SHP77 treated with DMSO at 0.1 percent for 48 hours (cell line): ENCODE measurements at places on chromosomes 7 and 10.

- no peak for DNase-seq
Observed at GRCh38 chr10:100660945-100661344, 84.4 kb upstream of the PAX2 start.

GRCh38 chr7:71453630-71454029, 321.7 kb downstream of the GALNT17 start:
- DNase-seq = no peak

DNA sequence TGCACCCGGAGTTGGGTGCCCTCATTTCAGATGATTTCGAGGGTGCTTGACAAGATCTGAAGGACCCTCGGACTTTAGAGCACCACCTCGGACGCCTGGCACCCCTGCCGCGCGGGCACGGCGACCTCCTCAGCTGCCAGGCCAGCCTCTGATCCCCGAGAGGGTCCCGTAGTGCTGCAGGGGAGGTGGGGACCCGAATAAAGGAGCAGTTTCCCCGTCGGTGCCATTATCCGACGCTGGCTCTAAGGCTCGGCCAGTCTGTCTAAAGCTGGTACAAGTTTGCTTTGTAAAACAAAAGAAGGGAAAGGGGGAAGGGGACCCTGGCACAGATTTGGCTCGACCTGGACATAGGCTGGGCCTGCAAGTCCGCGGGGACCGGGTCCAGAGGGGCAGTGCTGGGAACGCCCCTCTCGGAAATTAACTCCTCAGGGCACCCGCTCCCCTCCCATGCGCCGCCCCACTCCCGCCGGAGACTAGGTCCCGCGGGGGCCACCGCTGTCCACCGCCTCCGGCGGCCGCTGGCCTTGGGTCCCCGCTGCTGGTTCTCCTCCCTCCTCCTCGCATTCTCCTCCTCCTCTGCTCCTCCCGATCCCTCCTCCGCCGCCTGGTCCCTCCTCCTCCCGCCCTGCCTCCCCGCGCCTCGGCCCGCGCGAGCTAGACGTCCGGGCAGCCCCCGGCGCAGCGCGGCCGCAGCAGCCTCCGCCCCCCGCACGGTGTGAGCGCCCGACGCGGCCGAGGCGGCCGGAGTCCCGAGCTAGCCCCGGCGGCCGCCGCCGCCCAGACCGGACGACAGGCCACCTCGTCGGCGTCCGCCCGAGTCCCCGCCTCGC, at the start of gene EGFR:
Gene EGFR (plus strand): TSS at position 657 of the 830 bp plus-strand sequence. CDS start 261 bp downstream, outside the sequence.
- DNase-seq = no peak

DNA sequence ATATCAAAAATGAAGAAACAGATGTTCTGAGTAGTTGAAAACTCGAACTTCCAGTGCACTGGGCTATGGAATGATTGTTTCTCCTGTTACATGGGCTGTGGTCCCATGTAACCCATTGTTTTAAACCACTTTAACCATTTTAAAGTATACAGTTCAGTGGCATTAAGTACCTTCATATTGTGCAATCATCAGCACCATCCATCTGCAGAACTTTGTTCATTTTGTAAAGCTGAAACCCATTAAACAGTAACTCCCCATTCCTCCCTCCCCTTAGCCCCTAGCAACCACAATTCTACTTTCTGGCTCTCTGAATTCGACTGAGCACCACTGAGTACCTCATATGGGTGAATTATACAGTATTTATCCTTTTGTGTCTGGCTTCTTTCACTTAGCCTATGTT, 217.4 kb downstream of the LRMDA start:
- DNase-seq = no peak

- DNase-seq = peak; percentile 42
Observed at GRCh38 chr7:112646783-112647182, 143.4 kb downstream of the TMEM168 start.

DNA sequence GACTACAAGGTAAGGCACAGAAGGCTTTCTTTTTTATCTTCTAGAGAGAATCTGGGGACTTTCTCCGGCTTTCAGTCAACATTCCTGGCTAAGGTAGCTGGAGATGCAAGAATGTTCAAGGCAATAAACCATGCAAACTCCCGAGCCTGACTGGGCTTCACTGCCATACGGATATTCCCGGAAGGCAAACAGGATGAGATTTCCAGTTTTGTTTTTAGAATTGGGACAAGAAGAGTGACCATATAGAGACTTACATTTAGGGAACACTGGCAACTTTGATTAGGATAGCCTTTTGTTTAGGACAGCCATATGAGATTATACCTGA, 269 bp downstream of the CALD1 start:
- no peak for DNase-seq

DNA sequence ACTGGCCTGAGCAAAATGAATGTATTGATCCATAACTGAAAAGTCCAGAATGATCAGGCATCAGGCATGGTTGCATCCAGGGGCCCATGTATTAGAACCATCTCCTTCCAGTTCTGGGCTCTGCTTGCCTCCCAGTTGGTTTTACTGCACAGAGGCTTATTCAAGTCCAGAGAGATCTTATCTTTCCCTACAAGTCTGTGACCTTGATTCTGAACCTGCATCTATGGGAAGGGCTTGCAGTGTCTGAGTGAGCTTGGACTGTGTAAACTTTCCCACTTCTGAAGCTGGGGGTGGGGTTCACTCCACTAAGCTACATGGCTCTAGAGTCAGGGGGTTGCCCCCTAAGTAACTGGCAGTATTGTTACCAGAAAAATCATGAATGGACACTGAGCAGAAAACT, 136.2 kb downstream of the TCF7L2 start:
- DNase-seq = no peak

DNA sequence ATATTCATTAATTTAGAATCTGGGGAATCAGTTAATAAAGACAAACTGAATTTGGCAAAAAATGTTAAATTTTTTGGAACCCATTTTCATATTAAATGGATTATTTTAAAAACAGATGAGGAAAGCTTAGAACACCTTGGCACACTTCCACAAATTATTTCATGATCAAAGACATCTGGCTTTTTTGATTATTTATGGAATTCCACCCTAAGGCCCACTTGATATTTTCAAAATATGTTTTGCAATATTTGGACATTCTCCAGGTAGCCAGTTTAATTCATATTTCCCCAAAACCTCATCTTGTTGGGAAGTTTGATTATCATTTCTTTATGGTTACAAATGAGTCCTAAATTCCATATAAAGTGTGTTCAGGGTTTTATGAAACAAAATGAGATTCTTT, 129.9 kb downstream of the DOCK4 start:
- no peak for DNase-seq

DNA sequence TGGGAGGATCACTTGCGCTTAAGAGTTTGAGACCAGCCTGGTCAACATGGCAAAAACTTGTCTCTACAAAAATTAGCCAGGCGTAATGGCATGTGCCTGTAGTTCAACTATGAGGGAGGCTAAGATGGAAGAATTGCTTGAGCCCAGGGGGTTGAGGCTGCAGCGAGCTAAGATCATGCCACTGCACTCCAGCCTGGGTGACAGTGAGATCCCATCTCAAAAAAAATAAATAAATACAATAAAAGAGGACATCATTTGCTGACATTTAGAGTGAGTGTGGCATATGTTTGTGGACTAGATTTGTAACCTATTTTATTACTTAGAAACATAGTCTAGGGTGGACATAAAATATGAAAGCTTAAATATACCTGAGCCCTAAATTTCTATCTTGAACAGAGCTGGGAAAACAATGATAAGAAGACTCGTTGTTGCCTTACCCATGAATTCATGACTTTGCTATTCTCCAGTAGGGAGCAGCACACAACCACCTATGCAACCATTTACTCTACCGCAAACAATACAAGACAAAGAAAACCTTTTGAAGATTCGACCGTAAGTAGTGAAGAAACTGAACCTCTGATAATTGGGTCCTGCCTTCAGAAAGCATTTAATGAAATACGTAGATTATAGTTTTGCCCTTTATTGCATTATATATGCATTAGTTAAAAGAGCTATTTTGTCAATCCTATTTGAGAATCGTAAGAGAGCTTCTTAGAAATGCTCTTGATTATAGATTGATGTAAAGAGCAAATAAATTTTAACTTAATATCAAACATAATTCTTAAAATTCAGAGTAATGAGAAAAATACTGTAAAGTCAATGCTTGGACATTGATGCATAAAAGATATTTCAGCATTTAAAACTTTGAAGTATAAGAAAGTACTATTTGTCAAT, 83.5 kb downstream of the GNAT3 start:
- peak; percentile 30 for DNase-seq

DNA sequence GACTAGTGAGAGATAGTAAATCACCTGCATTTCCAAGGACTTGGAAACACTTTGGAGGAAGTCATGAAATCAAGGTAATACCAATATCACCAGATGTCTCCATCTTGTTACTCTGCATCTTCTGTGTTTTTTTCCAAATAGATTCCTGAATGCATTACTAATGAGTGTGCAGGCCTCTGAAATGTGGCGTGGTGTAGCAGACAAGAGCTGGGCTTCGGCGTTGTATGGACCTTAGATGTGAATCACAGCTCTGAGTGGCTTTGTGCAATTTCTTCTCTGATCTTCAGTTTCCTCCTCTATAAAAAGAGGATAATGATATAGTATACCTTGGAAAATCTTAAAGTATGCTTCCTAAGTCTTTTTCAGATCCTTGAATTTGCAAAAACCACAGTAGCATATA, 9.6 kb upstream of the MYPN start:
- no peak for DNase-seq

DNA sequence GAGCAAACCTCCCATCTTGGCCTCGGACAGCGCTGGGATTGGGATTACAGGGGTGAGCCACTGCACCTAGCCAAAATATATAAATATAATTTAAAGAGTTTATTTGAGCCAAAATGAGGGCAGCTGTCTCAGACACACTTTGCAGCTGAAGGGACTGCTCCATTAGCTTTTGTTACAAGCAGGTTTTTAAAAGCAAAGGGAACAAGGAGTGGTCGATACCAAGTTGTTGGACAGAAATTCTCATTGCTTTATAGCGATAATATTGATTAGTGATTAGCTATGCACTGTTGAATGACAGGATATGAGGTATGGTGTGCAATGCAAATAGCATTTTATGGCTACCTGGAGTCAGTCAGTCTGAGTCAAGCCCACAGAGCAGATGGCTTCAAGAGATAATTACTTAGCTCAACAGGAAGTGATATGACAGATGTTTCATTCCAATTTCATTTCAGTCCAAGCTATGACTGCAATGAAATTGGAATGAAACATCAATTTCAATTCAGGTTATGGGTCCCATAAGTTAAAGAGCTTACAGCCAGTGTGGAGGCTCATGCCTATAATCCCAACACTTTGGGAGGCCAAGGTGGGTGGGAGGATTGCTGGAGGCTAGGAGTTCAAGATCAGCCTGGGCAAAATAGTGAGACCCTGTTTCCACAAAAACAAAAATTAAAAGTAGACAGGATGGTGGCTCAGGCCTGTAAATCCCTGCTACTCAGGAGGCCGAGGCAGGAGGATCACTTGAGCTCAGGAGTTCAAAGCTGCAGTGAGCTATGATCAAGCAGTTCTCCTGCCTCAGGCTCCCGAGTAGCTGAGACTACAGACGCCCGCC, 23.1 kb downstream of the TYW1 start:
- peak; percentile 95 for DNase-seq

- DNase-seq = no peak
Observed at GRCh38 chr7:75591467-75592255, 99.5 kb downstream of the SPDYE5 start.

DNA sequence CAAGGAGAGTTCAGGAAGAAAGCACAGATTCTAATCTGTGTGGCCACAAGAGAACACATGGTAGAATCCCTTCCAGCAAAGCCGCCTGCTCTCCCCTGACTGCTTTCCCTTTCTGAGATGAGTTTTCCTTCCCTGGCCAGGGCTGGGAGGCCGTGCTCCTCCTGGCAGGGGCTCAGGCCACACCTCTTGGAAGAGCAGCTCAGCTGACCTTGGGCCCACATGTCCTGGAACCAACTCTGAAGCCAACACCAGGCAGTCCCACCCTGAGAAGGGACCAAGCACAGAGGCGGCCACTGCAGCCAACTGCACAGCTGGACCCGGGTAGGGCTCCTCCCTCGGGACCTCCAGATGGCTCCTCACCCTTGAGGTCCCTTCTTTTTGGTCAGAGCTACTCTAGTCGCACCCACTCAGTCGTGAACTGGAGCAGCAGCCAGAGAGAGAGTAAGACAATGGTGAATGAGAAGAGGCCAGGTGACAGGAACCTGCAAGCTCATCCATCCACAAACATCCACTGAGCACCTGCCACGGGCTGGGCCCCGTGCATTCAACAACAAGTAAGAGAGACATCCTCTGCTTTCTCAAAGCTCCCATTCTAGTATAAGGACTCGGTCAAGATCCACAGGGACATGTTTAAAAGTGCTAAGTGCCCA, 40.3 kb downstream of the FAM53B start:
- DNase-seq = peak; percentile 52

DNA sequence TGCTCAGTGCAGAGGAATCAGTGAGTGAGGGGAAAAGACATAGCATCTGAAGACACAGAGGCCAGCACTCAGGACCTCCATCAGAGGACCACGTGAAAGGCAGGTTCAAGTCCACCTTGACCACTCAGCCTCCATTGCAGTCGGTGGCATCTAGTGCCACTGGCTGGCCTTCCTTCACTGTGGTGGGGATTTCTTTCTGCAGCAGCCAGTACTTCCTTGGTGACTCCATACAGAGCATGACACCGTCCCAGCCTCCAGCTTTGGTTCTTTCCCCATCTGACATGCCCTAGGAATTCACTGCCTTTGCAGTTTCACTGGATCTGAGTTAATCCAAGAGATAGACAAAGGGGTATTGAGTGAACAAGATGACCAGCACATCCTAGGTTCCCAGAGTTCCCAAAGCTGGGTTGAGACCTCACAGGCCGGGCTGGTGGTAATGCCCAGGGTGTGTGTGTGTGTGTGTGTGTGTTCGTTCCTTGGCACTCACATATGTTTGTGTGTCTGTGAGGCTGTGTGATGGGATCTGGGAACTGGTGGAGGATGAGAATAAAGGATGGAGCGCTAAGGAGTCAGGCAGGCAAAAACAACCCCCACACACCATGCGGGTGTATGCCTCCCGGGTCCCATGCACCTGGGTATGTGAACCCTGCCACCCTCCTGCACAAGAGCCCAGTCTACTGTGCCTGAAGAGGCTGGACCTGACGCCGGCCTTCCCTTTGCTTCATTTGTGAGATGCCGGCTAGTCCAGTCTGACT, 57.8 kb downstream of the SYPL1 start:
- no peak for DNase-seq

- DNase-seq = no peak
Observed at GRCh38 chr10:118397391-118397790, 55.3 kb upstream of the FAM204A start.

- DNase-seq = no peak
Observed at GRCh38 chr7:154324196-154324595, 272.0 kb downstream of the DPP6 start.

- no peak for DNase-seq
Observed at GRCh38 chr10:25766213-25766612, 167.8 kb upstream of the MYO3A start.

GRCh38 chr7:131194070-131194865, 133.4 kb upstream of the MKLN1 start:
- DNase-seq = no peak

DNA sequence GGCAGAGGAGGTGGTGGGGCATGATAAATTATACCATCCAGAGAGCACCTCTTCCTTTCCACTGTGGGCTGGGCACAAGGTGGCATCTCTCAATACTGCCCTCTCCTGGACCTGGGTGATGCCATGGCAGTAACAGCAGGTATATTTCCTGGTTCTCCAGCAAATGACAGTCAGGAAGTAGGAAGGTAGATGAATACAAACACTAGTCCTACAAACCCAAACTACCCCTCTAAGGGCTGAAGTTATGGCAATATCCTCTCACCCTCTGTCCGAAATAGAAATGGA, 1004.9 kb downstream of the KCNMA1 start:
- no peak for DNase-seq
